ENCODE measurements at places on chromosomes 3 and 15.

GRCh38 chr3:144864646-144865045 is 893.0 kb downstream of the DIPK2A start:
- DNase-seq: no peak

DNA sequence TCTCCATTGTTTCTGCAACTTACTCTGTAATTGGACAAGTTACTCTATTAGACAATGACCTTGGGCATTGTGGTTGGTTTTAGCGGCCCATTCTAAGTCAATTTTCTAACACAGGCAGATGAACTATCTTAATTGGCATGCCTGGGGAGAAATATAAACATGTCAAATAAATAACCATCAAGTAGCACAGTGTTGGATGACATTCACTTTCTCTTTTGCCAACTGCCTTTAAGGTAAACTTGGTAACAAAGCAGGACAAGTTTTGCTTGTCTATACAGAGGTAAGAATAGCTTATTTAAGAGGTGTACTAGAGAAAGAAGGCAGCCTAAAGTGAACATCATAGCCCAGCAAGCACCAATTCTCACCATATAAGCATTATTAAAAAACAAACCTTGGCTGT is 599.6 kb downstream of the GBE1 start:
- DNase-seq: no peak

- DNase-seq: peak; percentile 0
Measured at GRCh38 chr3:5122741-5123706, 932 bp downstream of the ARL8B start.

DNA sequence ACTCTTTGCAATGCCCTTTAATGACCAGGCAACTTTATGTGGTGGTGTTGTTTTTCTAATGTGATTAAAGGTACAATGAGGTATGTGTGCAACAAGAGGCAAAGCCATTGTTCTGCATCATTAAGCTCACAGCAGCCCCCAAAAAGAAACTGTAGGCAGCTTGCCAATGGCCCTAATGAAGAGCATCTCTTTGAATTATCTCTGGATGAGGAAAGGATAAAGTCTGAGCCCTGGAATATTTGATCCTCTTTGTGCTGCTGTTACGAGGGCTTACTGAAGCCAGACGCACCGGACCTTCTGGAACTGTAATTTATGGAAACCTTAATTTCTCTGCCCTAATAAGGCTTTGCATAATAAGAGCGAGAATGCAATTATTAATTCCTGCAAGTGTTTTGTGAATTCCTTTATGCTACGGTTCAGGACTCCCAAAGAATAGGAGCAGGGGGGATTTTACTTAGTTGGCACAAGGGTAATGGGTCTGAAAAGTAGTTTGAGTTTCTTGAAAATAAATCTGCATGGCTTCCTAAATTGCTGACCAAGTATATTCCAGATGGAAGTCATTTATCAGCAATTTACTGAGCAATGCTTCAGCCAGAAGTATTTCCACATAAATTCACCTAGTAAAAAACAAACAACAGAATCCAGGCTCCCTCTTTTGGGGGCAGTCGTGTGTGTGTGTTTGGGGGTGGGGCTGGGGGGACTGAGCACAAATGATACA is 193.4 kb downstream of the PDZRN3 start:
- DNase-seq: no peak

DNA sequence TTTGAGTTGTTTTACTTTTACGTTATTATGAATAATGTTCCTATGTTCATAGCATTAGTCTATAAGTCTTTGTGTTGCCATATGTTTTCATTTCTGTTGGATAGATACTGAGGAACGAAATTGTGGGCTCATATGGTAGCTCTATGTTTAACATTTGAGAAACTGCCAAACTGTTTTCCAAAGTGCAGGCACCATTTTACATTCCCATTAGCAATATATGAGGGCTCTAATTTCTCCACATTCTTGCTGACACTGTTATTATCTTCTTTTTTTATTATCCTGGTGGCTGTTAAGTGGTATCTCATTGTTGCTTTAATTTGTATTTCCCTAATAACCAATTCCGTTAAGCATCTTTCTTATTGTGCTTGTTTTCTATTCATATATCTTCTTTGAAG is 1.8 kb upstream of the PIK3R4 start:
- DNase-seq: no peak

DNA sequence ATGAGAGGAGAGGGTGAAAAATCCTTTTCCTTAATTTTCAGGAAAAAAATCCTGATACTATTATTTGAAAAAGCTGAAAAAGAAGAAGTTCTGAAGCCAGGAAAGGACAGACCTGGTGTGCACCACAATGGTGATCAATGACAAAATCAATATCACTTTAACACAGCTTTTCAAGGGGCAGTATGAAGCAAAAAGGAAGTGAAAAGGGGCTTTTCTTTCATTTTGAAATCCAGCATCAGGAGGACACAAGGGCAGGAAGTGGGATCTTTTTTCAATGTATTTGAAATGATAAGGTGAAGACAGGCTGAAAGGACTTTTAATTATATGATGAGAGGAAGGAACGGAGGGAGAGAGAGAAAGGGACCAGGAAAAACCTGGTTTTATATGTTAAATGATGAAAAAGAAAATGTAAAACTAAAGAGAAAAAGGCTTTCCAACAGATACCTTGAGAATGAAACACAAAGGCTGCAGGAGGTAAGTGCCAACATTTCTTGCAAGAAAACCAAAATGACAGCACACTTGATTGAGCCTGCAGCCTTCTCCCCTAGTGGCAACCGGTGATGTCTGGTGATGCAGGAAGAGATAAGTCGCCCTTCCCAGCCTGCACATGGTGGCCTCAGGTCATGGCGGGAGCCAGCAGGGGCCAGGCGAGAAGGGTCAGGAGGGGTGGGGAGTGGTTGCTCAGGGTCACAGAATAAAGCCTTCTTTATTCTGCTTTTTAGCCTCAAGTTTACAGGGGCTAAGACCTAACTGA is 236.7 kb upstream of the WNT5A start:
- DNase-seq: no peak

DNA sequence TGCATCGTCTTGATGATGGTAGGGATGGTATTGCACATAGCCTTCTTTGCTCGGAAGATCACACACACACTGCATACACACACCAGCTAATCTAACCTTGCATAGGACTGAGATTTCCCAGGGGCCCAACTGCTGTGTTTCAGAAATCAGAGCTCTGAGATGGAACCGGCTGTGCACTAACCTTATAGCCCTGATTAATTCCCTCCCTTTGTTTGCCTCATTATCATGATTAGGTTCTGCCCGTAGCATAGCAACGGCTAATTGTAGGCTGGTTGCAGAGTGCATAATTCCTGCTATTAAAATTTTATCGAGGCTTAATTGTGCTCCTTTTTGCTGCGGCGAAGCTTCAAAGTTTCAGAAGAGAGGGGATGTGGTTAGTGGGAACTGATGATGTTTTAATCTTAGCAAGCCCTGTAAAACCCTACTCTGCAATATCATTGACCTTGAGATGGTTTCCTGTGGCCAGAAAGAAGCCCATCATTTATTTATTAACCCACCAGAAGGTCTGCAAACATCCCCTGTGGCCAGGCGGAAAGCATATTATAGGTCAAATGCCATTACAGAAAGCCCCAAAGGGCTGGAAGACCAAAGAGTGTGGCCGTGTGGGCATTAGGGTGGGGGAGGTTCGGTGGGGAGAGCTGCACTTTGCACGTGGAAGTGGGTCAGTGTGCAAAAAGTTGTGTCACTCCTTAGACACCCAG is 56.2 kb upstream of the GLCE start:
- DNase-seq: no peak

- no peak for DNase-seq
Measured at GRCh38 chr15:40796041-40796440, 10.8 kb upstream of the ZFYVE19 start.

GRCh38 chr15:75732809-75733451 is 20.3 kb upstream of the CSPG4 start:
- no peak for DNase-seq

GRCh38 chr15:78679089-78679511 is 38.1 kb upstream of the CHRNB4 start:
- no peak for DNase-seq

- no peak for DNase-seq
Measured at GRCh38 chr3:50297896-50298725, 1.1 kb downstream of the HYAL3 start.

DNA sequence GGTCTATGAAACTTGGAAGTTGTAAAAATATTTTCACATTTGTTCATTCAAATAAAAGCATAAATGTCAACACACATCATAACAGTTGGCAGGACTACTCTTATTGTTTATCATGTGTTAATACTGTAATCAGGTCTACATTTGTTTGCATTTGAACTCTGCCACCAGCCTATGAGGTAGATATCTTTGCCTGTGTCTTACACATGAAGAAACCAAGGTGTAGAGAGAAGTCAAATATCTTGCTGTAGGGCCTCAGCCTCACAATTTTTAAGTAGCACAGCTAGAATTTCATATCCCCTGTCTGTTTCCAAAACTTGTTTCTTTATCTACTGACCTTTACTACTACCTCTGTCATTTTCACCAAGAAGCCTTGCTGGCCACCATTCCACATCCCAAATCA is 161.9 kb downstream of the ZIC4 start:
- no peak for DNase-seq

- no peak for DNase-seq
Measured at GRCh38 chr3:43415088-43415487, 128.7 kb downstream of the SNRK start.

GRCh38 chr3:140250010-140250855 is 315.2 kb downstream of the CLSTN2 start:
- no peak for DNase-seq

- DNase-seq: no peak
Measured at GRCh38 chr3:183884097-183884426, 618 bp downstream of the PARL start.

GRCh38 chr15:26298659-26299170 is 435.6 kb upstream of the ATP10A start:
- no peak for DNase-seq

- DNase-seq: no peak
Measured at GRCh38 chr15:80934761-80935221, 54.8 kb downstream of the MESD start.

GRCh38 chr3:136943436-136943835 is 14.3 kb upstream of the IL20RB start:
- DNase-seq: no peak

- no peak for DNase-seq
Measured at GRCh38 chr3:127328421-127328820, 40.6 kb upstream of the PRR20G start.

- no peak for DNase-seq
Measured at GRCh38 chr3:175434561-175434960, 575.4 kb downstream of the NAALADL2 start.

GRCh38 chr15:49953421-49953820 is 165.6 kb downstream of the ATP8B4 start:
- DNase-seq: no peak

DNA sequence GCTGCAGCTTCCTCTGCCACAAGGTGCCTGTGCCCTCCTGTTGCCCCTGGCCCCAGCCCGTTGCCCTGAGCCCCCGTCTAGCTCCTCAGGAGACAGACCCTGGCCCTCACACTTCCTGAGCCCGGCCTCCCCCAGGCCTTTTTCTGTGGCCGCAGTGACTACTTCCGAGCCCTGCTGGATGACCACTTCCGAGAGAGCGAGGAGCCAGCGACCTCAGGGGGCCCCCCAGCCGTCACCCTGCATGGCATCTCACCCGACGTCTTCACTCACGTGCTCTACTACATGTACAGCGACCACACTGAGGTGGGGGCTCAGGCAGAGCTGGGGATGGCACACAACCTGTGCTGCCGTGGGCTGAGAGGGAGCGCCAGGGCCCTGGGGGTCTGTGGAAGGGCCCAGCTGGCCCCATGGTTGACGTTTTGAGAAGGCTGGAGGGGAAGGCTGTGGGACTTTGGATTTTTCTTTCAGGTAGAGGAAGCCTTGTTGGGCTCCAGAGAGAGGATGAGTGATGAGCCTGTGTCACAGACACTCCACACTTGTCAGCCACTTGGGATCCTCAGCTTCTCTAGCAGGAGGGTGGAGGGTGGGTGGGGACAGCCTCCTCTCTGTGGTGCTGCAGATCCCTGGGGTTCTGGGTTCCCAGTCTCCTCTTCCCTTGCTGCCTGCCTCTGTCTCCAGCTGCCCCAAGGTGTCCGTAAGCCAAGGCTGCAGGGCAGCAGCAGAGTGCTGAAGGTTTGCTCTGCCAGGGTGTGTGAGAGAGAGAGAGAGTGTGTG is 5.0 kb downstream of the ABTB1 start:
- DNase-seq: no peak

DNA sequence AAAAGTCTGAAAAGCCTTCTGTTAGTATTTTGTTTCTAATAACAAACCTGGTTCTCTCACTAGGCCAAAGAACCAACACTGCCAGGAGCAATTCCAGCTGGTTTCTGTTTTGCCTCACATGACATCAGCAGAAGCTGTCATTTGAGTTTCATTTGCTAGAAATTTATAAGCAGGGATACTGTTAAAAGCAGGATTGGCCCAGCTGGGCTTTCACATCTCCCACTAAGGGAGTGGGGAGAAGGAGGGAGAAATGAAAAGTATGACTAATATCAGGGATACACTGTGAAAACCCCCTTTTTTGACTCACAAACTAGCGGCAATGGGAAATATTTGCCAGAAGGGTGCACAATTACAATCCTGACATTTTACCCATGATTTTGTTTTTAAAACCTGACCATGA is 5.3 kb downstream of the CCDC80 start:
- no peak for DNase-seq

- DNase-seq: no peak
Measured at GRCh38 chr15:28026221-28026620, 72.9 kb downstream of the OCA2 start.

DNA sequence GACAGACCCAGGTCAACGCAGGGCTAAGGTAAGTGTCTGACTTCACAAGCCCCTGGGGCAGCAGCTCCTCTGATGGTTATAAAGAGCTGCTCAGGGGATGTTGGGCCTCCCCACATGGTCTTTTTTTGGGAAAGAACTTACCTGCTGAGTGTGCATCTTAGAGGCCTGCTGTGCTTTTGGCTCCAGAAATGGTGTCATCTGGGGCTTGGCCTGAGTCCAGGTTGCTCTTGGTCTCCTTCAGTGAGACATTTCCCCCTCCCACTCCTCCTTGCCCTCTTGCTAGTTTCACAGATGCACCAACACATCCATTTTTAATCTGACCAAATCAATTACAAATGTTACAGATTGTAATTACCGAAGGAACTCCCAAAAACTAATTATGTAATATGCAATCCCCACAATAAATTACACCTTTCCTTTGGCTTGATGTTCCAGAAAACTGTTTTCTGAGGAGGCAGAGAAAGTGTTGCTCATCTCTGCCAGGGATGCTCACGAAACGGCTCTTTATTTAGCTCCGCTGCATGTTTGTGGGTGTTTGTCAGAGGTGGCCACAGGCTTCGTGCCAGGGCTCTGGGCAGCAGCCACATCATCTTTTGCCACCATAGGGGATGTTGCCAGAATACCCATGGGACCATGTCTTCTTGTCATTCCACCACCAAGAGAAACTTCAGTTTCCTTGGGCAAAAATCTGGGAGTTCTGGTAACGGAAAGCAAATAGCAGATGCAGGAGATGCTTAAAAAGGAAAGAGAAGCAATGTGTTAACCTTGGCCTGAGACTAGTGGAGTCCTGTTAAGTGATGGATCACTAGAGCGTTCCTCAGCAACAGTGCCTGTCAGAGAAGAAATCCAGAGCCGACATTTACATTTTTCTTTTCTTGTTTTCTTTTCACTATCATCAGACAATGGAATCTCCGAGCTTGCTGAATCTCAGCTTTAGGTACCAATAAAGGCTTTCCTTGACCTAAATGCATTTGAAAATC is 799.9 kb downstream of the AGBL1 start:
- no peak for DNase-seq

Measured in stimulated activated CD8-positive, alpha-beta memory T cell treated with anti-CD3 and anti-CD28 coated beads, Interleukin-2, amount 100 ng/mL, for 1 hour (primary cell).